Activated CD4-positive, alpha-beta T cell treated with anti-CD3 and anti-CD28 coated beads, Interleukin-2, amount 50 U/mL, for 24 hours (primary cell): ENCODE measurements at places on chromosomes 5 and 9.

GRCh38 chr9:114115654-114116125 lies 16.6 kb upstream of the KIF12 start:
- DNase-seq: no peak

- no peak for DNase-seq
Measured at GRCh38 chr5:109218818-109219217, 191.0 kb downstream of the PJA2 start.

DNA sequence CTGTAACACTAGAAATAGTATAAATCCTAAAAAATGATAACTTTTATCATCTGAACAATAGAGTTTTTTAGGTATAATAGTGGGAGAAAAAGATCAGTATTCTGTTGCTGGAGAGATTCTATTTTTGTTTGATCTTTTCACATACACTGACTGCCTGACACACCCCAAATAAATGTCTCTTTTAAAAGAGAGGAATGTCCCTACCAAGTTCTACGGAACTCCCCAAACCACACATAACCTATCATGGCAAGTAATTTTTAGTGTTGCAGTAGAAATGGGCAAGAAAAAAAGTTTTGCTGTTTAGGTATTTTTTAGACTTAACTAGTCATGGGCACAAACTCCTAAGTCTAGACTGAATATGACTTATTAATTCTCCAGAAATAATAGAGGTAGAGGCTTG lies 139.1 kb downstream of the ELAVL2 start:
- no peak for DNase-seq

DNA sequence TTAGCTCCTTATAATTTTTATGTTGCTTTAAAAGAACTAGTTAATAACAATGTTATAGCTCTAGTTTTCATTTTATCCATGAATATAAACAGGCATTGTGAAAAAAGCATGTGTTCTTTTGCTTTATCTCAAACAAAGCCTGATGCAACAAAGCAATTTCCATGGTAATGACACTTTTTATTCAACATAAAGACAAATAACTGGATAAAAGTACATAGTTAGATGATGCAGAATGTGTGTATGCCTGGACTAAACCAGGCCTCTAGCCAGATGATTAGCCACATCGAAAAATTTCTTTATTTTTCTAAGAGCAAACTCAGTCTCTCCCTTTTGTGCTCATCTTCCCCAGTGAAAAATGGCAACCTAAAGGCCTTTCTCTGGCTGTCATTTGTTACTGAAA lies 125.6 kb upstream of the TARS1 start:
- no peak for DNase-seq

DNA sequence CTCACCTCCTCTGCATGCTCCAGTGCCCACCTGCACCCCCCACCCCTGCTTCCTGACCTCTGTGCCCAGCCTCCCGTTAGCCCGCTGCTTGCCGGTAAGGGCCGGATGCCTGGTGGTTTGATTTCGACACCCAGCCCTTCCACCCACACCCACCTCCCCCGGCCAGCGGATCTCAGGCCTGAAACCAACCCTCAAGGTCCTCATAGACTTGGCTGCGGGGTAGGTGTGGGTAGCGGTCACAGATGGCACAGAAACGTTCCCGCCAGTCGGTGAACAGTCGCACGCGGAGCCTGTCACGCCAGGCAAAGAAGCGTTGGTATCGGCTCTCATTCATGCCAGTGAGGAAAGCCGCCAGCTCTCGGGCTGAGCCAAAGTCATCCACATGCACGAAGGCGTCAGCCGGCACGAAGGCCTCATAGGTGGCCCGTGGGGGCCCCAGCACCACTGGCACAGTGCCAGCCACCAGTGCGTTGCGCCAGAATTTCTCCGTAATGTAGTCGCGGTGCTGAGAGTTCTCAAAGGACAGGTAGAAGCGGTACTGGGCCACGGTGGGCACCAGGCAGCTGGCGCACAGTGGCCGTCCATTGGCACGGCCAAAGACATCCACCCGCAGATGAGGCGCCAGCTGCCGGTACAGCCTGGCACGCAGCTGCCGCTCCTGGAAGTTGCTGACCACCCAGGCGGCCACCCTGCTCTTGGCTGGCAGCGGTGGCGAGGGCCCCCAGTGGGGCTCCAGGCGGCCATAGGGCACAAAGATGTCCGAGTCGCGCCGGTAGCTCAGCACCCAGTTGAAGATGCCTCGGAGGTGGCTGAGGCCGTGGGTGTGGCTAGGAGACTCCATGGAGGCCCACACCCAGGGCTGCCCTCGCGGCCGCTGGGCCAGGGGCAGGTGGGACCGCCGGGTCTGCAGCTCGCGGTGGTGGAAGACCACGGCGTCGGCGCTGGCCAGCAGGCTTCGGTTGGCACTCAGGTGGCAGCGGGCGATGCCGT lies 1.1 kb downstream of the FUT7 start:
- DNase-seq: no peak

DNA sequence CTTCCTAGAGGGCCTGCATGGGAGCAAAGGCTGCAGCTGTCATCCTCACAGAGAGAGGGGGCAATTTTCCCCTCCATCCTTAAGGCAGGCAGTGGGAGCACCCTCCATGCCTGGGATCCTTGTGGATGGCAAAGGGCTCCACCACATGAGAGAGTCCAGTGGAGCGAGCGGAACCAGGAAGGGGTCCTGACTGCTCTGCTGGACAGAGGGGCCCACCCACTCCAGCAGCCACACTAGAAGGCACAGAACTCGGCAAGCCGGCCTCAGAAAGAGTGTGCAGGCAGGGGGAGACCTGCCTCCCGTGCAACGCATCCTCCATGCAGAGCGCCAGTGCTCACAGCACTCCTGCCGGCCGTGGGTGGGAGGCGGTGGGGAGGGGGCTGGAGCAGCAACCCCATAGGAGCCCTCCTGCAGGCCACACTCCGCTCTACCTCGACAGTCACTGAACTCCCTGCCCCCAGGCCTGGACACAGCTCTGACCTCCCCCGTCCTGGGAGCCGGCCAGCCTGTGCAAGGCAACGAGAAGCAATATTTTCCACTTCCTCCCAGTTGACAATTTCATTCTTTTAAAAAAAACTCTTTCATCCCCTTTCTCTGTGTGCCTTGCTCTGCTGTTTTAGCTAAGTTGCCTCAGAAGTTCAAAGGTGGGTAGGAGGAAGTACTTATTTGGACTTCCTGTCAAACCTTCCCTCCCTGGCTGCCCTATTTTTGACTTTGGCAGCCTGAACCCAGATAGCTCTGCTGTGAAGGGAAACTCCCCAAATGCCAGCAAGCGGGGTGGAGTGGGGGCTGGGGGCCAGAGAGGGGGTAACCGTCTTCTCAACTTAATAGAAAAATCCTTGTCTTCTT lies 5.3 kb upstream of the LCP2 start:
- DNase-seq: no peak

DNA sequence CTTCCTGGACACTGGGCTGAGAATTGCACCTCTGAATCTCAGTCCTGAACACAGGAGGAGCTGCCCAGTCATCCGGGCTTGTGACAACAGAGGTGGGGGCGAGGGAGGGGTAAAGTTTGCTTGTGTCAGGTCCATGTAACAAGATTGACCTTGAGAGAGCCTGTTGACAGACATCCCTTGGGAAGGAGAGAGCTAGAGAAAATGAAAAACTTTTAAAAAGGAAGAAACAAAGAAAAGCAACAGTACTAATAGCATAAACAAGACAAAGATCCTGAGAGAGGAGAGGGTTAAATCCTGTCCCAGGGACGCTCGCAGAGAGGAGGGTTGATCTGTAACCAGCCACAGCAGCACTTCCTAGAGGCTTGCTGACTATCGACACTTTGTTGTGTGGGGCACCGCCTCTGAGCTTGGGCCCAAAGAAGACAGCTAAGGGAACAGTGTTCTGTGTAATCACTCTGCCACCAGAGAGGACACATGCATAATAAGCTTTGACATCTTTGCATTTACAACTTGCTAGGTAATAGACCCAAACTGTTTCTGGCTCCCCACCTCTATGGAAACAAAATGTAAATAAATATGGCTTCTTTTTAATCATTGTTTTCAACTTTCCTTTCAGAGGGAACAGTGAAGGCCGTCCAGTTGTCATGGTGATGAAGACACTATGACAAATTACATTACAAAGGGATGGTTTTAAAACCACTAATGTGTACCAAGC lies 363.7 kb downstream of the CSNK1G3 start:
- no peak for DNase-seq

DNA sequence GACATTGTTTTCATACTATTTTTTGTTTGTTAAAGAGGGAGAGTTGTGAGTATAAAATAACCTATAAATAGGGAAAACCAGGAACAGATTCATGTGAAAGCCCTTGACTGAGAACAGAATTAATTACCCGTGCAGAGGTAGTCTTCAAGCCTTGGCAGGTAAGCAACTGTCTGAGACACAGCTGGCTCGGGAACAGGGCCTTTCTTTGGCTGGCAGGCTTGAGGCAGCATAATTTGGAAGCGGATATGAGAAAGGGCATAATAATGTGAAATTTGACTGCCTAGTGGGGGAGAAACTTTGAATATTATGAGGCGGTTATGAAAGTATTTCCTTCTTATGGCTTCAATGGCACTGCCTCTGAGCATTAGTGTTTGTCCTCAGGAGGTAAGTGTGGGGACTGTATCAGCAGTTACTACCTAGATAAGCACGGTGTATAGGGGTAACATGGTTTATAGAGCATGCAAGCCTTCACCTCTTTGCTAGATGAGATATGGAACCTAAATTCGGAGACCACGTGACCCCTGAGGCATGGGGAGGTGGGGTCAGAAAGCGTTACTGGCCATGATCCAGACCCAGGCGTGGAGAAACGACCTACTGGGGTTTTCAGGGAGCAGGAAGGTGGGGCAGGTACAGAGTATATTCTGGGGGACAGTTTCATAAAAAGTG lies 210.2 kb upstream of the GAS1 start:
- no peak for DNase-seq

- no peak for DNase-seq
Measured at GRCh38 chr5:16713386-16713928, 96.7 kb upstream of the RETREG1 start.

GRCh38 chr5:154302161-154302560 lies 111.6 kb downstream of the GALNT10 start:
- no peak for DNase-seq

DNA sequence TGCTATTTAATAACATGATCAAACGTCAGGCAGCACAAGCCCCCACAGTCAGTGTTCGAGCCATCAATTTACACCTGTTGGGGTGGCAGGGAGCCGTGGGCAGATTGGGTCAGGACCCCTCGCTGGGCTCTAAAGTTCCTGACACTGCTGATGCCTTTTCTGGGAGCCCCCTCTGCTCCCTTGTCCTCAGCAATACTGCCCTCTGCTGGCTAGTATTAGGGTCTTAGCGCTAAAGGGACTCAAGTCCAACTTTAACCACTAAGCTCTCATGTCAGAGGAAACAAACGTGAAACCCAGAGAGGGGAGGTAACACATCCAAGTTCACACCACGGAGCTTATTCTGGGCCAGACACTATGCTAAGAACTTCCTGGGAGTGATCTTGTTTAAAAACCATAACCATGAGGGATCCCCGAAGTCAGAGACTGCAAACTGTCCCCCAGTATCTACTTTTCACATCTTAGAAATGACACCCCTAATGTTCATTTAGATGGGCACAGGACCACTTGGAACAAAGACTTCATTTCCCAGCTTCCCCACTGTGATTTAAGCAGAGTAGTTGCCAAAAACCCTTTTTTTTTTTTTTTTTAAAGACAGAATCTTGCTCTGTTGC lies 20.4 kb downstream of the ANKS6 start:
- no peak for DNase-seq

DNA sequence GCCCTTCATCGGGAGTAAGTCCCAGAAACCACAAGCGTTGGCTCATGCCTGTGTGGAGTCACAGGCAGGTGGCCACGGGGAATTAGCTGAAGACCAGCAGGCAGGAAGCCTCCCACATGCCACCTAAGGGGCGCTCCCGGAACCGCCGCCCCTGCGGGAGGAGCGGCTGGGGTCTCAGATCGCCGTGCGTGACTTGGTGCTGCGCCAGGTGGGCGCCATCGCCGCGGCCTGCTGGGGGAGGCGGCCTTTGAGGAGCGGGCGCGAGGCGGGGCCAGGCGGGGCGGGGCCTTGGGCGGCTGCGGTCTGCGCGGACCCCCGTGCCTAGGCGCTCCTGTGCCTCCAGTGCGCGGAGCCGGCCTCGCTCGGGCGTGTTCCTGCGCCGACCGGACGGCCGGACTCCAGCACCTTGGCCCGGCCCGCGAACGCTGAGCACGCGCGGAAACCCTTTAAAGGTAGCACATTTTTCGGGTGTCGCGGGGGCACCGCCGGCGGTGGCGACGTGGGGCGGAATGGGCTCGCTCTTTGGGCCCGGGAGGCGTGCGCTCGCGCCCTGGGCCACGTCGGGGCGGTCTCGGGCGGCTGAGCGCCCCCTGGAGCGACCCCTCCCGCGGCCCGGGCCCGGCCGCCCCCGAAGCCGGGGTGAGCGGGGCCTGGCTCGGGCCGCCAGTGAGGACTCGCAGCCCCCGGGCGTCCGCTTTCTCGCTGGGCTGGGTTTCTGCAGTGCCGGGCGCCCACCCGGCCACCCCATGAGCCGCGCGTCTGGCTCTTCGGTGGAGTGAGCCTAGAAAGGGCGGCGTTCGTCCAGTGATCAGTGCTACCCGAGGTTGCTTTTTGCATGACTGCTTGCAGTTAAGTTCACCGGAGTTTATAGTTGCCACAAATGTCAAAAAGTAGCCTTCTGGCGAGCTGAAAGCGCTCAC lies 24.5 kb downstream of the LECT2 start:
- DNase-seq: no peak

DNA sequence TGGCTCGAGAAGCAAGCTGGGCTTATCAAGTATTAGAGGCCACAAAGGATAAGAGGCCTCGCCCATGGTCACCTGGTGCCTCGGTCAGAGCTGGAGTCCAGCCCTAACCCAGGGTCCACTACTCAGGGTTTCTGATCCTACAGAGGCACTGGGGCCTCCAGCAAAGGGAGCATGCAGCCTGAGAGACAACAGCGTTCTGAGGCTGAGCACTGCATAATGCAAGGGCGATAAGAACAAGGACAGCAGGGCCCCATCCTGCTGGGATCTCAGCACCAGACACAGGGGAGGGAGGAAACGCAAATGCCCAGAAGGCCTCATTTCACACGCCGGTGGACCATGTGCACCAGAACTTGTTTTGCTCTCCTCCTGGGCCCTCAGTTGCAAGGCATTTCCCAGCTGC lies 63.0 kb downstream of the C5orf15 start:
- no peak for DNase-seq

- DNase-seq: no peak
Measured at GRCh38 chr9:133738640-133739225, 581 bp upstream of the SARDH start.

DNA sequence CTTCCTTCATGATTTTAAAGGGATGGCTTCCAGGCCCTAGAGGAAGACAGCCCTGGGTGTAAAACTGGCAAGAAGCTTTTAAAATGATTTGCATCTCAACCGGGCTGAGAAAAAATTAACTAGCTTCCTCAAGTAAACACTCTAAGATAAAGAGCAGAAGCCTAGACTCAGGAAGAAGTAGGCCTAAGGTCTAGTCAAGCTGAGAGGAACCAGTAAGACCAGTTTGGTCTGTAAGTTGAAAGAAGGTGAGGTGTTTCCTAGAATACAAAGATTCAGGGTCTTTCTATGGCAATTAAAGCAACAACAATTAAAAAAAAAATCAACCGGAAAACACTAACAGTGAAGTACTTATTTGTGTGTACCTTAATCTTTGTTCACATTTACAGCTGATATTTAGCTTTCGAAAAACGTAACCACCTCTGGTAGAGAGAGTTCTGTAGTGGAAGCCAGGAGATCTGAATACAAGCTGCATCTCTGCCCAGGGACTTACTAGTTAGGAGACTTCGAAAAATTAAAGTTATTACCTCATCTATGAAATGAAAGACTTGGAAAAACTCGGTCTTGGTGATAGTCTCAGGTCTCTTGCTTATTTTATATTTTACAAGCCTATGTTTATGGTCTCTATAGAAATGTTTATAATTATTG lies 75.7 kb downstream of the TUSC1 start:
- no peak for DNase-seq
